ENCODE measurements at places on chromosomes 2 and 18.

DNA sequence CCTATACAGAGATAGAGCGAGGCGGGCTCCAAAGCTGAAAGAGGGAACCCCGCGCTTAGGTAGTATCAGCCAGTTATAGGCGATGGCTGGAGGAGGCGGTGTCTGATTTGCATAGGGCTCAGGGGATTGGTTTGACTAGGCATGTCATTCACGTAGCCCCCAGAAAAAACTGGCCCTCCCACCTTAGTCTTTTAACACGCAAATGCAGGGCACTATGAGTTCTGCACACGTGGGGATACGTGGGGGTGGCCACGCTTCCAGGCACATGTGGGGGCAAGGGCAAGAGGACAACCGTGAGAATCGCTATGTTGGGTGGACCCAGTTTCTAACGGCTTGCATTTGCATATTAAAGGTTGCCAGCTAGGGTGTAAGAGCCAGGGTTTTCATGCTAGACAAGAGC lies 56.7 kb upstream of the MSTN start:
- no peak for DNase-seq

DNA sequence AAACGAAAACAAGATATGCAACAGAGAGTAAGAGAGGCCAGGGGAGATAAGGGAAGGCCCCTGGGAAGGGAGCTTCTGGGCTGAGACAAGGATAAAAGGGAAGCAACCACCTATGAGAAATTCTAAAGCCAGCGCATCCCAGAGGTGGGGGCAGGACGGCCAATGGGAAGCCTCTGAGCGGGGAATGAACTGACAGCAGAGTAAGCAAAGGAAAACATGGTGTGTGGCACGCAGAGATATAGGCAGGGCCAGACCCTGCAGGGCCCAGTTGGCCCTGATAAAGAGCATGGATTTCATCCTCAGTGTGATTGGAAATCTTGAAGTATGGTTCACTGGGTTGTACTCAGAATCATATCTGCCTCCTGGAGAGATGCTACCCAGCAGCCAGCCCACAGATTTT lies 78.7 kb downstream of the IRS1 start:
- no peak for DNase-seq

- DNase-seq, result no peak
Measured at GRCh38 chr2:161068670-161069069, 91.6 kb upstream of the TANK start.

DNA sequence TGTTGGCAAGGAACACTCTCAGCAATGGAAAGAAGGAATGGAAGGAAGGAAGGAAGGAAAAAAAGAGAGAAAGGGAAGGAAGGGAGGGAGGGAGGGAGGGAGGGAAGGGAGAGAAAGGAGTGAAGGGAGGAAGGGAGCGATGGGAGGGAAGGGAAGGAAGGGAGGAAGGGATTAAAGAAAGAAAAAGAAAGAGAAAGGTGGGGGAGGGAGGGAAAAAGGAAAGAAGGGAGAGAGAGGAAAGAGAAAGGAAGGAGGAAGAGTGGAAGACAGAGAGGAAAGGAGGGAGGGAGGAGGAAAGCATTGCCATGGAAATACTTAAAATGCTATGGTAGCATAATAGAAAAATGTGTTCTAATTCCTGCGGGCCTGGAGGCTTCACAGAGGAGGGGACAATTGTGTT lies 22.4 kb downstream of the TTR start:
- DNase-seq, result no peak

- DNase-seq, result no peak
Measured at GRCh38 chr2:179951680-179952079, 55.4 kb downstream of the CWC22 start.

DNA sequence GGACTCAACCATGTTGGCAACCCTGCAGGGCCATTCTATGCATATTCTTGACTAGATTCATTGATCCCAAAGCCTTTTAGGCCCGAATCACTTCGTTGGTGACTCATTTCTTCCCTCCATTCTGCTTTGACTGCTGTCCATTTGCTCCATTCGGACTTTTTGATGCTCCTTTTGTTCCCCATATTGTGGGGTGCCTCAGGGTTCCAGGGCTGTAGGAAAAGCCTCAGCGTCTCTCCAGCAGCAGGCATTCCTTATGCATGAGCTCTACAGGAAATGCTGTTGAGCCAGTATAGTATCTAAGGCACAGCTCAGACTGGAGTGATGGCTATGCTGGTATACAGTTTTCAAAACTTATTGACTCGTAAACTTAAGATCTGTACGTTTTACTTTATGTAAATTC lies 292.6 kb downstream of the PRKCE start:
- DNase-seq, result no peak

DNA sequence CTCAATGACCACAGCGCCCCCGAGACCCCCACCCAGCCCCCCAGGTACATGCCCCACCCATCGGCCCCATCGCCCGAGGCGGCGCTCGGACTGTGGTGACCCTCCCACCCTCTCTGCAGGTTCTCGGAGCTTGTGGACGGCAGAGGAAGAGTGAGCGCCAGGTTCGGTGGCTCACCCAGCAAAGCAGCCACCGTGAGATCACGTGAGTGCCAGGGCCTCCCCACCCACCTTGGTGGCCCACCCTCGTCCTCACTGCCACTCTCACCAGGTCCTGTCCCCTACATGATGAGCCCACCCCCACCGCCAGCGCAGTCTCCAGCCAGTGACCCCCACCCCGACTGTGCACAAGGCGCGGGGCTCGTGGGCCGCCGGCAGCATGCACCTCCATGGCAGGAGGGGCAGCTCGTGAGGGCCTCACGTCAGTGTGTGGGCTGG lies 30.4 kb downstream of the MTERF4 start:
- no peak for DNase-seq

DNA sequence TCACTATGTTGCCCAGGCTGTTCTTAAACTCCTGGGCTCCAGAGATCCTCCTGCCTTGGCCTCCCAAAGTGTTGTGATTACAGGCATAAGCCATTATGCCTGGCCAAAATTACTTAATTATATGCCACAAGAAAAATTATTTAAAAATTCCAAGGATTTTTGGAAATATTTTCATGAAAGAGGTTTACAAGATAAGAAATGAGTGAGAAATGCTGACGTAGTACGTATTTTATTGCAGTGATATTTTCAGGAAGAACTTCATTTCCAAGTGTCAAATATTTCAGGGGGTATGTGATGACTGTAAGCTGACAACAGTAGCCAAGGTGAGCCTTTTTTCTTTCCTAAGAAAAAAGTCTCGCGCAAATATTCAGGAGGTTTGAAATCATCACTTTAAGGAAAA lies 20.8 kb downstream of the NIF3L1 start:
- no peak for DNase-seq

GRCh38 chr18:79478484-79479115 lies 82.9 kb downstream of the NFATC1 start:
- DNase-seq, result no peak

- no peak for DNase-seq
Measured at GRCh38 chr2:96771796-96772618, 11.3 kb downstream of the CNNM4 start.

DNA sequence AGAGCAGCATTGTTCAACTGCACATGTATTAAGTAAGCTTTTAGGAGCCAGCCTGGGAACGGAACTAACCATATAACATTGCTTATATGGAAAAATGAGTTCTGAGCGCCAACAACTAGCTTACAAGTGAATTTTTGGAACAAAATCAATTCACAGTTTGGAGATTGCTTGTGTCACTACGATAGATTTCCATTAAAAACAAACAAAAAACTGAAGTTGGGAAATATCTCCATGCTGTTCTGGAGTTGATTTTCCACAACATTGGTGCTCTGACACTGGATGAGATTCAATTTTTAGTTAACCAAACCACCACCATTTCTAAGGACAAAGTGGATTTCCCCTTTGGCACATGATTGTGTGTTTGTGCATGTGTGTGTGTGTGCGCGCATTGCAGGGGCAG lies 56.9 kb upstream of the ZNF397 start:
- DNase-seq, result no peak

GRCh38 chr18:47571957-47572356 lies 320.5 kb upstream of the SKOR2 start:
- no peak for DNase-seq

DNA sequence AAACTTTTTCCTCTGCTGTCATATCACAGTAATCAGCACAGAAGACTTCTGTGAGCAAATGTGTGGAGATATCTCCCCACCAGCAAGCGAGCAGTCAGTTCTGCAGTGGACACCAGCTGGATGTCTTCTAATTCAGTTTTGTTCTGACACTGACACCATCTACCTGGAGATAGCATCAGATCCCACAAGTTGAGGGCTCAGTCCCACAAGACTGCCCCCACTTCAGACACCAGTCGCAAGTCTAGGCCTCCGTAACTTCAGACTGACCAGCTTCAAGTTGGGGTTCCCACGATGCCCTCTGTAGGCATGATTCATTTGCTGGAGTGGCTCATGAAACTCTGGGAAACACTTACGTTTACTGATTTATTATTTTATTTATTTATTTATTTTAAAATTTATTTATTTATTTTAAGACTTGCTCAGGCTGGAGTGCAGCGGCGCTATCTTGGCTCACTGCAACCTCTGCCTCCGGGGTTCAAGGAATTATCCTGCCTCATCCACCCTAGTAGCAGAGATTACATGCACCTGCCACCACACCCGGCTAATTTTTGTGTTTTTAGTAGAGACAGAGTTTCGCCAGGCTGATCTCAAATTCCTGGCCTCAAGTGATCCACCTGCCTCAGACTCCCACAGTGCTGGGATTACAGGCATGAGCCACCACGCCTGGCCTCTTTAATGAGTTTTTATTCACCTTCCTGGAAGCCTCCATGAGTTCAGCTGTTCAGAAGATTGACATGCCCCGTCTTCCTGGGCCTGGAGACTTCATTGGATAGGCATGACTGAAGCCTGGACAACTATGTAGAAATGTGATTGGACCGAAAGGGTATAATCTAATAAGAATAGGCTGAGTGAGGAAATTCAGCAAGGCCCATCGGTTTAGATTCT lies 55.7 kb downstream of the PAPOLG start:
- no peak for DNase-seq

DNA sequence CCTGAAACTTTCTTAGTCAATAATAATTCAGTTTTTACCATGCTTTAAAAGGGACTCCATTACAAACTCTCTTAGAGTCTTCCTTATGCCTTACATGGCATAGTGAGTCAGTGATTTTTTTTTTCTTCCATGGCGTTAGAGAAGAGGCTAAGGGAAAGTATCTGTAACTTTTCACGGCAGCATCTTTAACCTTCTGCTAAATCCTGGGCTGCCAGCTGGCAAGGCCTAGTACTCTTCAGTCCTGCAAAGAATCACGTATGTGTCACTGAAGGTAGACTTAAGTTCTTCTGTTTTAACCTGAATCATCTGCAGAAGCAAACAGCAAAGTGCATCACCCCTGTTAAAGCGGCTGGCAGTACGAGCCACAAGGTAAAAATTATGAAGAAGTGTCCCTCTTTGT lies 286.3 kb upstream of the FN1 start:
- DNase-seq, result no peak

DNA sequence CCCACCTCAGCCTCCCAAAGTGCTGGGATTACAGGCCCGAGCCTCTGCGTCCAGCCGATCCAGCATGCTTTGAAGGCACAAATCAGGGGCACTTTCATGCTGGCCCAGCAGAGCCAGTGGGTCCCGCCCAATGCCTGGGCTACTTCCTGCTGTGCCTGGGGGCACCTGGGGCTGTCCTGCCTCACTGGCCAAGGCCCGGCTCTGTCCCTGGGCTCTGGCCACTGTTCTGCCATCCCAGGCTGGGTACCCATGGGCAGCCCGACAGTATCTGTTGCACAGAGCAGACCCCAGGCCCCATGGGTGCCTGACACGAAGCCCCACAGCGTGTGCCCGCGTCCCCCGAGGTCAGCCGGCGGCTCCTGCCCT lies 6.8 kb upstream of the GAL3ST2 start:
- DNase-seq, result no peak

GRCh38 chr18:5974696-5975095 lies 79.4 kb upstream of the TMEM200C start:
- DNase-seq, result no peak

GRCh38 chr2:100408104-100408503 lies 9.4 kb downstream of the CHST10 start:
- no peak for DNase-seq

DNA sequence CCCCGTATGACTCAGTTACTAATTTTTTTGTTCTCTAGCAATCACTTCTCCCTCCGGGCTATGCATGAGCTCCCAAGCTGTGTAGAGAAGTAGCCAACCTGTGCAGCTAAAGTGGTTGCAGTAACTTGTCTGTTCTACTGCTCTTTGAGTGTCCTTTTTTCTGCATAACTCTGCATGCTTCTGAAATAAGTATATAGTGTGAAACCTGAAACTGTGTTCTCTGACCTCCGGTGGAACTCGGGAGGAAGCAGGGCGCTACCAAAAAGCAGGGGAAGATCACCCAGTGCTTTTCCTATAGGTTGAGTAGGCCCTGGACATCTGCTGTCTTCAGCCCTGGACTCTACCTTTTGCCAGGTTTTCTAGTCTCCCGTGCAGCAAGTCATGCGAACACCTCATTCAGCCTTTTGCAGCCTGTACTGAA lies 47.8 kb downstream of the PHLPP1 start:
- DNase-seq, result no peak

GRCh38 chr2:72988726-72989273 lies 71.5 kb downstream of the EMX1 start:
- DNase-seq, result no peak

DNA sequence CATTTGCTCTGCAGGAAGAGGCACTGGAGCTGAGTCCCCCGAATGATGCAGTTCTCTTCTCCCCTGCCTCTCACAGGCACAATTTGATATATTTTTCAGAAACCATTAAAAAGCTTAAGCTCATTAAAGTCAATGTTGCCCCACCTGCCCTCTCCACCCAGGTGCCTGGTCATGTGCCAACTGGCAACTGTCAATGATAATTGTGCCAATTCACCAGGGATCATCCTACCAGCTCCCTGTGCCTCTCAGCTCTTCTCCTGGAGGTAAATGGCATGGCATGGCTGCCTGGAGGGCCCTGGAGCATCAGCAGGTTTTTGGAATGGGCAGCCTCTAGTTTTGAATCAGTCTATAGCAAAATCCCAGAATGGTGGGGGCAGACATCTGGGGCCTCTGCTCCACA lies 279.6 kb upstream of the ID2 start:
- no peak for DNase-seq

GRCh38 chr2:39179974-39180960 lies 59.4 kb upstream of the SOS1 start:
- no peak for DNase-seq

- DNase-seq, result no peak
Measured at GRCh38 chr18:2392446-2392845, 178.9 kb downstream of the METTL4 start.

- no peak for DNase-seq
Measured at GRCh38 chr18:374721-375168, 106.9 kb upstream of the THOC1 start.

DNA sequence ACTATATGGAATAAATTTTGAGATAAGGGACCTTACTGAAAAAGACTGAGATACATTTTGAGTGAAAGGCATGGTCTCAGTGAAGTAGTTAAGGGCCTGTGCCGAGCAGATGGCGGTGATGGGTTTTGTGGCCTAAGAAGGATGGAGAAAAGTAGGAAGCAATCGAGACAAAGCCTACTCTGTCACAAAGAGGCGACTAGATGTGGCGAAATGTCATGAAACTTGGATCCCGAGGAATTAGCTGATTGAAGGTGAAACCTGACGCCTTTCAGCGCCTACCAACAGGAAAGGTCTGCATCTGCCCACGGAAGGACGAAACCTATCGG lies 558 bp upstream of the CEP192 start:
- DNase-seq, result no peak
